ENCODE measurements at places on chromosomes 2 and 18.
A peak's percentile ranks its signal among the peaks of the same experiment; 100 is the strongest.

- no peak for DNase-seq
These were observed 142.7 kb downstream of the CDH20 start for GRCh38 chr18:61475931-61476330.

DNA sequence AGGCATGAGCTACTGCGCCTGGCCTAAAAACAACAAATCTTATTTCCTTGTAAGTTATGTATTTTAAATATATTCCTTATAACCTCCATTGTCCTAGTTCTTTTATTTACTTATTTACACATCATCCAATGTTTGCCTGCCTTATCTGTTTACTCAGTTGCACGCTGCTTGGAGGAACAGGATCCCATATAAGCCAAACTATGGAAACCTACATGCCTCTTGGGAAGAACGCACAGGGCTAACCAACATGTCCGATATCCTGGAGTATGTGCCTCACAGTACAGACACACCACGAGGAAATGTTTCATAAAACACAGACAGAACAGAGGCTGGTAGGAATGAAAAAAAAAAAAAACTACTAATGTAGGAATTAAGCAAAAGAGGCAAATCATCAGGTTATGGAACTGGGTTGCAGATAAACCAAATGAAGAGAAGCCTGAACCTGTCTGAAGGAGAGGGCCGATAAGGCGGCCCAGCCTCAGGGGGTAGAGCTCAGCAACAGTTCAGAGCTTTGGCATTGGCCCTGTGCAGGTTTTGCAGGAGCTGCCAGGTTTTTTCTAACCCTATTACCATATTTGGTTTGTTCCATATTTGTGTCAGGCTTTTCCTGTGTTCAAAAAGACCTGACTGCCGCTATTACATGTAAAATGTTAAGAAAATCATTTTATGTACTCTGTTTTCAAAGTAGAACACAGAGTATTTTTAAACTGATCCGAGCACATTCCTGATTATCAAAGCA, 19.9 kb upstream of the SP3 start:
- no peak for DNase-seq

DNA sequence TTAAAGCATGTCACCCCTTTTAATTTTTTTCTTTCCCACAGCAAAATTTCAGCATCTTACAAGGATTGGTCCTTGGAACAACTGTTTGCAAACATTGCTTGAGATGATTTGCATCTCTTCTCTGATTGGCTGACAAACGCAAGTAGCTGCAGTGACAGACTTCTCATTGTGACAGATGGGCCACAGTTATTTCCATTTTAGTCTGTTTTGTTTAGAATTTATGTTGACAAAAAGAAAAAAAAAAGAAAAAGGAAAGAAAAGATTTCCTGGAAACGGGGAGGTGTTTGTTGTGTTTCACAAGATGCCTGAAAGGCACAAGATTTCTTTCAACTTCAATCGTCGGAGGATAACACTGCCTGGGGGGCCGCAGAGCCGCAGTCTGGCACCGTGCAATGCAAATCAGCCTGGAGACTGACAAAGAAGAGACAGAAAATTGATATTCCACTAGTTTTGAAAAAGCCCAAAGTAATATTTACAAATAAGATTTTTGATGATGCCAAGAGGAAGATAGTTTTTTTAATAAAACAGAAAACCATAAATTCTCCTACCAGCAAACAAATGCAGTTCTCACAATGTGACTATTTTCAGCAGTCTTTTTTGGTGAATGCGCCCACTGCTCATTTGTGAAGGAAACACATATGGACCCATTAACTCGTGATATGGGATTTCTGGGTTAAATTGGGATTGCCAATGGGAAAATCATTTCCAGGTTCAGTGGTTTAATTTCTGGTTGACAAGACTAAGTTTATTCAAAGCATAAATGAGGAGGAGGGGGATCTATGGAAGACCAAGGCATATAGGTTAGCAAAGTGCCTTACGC, 296.2 kb upstream of the SMIM21 start:
- no peak for DNase-seq

DNA sequence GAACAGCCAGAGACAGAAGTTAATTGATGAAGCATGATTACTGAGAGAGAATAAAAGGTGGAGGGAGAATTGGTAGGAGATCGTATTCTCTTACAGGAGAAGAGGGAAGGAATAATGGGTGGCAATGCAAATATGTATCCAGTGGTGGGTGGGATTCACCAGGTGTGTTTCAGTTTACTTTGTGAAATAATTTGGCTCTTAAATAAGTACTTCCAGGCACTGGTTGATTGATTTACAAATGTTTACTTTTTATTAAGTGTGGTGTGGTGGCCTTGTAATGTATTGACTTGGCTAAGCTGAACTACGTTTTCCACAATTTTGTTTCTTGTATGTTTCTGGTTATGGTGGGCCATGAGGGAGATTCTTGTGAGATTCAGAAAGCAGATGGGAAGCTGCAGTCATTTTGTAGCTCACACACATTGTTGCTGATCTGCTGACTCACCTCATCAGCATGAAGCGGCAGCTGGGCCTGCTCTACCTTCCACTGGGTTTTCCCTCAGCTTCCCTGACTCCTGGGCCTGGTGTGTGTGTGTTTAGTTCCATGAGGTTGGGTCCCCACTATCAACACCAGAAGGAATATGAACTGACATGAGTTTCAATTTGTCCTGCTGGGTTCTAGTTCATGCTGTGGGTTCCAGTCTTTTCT, 32.6 kb downstream of the MYL12B start:
- DNase-seq, result no peak

- no peak for DNase-seq
These were observed 235.9 kb downstream of the DSEL start for GRCh38 chr18:67280486-67281242.

- no peak for DNase-seq
These were observed 111.9 kb downstream of the KCTD1 start for GRCh38 chr18:26436176-26437051.

DNA sequence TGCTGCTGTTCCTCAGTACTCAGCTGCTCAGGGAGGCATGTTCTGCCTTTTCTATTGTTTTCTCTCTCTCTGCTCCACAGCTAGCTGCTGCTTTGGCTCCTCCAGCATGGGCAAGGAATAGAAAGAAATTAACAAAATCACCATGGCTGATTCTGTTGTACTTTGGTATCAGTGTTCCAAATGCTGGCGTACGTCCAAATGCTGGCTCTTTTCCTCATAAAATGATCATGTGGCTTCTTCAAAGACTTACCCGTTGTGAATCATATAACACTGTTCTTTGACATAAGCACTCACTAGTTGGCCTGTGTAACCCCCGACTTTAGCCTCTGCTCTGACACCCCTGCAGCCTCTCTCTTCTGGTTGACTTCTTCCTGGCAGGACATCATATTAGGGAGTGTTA, 547.6 kb downstream of the CPS1 start:
- no peak for DNase-seq

- no peak for DNase-seq
These were observed 120.6 kb downstream of the NDUFA10 start for GRCh38 chr2:239904496-239904895.

GRCh38 chr2:6024229-6024628, 332.0 kb downstream of the SOX11 start:
- DNase-seq, result no peak

- DNase-seq, result no peak
These were observed 16.2 kb upstream of the ZCCHC2 start for GRCh38 chr18:62506495-62507143.

GRCh38 chr2:142286618-142287017, 155.8 kb upstream of the LRP1B start:
- no peak for DNase-seq

DNA sequence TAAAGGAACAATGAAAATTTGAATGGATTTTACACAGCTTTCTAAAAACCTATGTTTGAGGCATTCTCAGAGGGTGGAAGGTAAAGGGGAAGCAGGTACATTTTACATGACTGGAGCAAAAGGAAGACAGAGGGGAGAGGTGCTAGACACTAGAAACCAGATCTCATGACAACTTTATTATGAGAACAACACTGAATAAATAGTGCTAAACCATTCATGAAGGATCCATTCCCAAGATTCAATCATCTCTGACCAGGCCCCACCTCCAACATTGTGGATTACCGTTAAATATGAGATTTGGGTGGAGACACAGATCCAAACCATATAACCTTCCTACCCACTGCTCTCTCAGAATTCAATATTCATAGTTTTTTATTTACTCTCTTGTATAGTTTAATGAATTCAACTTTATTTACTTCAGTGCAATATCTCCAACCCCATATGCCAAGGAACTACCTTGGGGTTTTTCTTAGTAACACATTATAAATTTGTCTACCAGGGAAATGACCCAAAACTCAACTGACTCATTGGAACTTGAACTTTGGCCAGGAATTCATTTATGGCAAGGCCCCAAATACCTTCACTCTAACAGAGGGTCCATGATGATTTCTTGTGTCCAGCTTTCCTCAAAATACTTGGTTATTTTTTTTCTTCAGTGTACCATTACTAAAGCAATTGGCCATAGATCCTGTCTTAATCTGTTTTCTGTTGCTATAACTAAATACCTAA, 317.8 kb downstream of the GULP1 start:
- no peak for DNase-seq

DNA sequence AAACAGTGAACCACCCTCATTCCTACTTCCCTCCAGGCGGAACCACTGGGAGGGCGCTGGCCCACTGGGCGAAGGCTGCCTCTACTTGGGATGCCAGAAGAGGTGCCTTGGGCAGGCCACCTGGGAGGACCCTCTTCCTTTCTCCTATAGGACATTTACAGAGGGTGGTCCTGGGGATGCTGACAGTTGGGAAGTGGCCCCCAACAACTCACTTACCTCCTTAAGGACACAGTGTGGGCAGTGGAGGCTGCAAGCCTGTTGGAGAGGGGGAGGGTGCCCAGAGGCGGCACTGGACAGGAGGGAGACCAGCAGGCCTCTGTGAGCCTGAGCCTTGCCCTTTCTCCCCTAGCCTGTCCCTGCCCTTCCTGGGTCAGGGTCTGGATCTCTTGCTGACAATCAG, 346.4 kb upstream of the HS6ST1 start:
- no peak for DNase-seq

DNA sequence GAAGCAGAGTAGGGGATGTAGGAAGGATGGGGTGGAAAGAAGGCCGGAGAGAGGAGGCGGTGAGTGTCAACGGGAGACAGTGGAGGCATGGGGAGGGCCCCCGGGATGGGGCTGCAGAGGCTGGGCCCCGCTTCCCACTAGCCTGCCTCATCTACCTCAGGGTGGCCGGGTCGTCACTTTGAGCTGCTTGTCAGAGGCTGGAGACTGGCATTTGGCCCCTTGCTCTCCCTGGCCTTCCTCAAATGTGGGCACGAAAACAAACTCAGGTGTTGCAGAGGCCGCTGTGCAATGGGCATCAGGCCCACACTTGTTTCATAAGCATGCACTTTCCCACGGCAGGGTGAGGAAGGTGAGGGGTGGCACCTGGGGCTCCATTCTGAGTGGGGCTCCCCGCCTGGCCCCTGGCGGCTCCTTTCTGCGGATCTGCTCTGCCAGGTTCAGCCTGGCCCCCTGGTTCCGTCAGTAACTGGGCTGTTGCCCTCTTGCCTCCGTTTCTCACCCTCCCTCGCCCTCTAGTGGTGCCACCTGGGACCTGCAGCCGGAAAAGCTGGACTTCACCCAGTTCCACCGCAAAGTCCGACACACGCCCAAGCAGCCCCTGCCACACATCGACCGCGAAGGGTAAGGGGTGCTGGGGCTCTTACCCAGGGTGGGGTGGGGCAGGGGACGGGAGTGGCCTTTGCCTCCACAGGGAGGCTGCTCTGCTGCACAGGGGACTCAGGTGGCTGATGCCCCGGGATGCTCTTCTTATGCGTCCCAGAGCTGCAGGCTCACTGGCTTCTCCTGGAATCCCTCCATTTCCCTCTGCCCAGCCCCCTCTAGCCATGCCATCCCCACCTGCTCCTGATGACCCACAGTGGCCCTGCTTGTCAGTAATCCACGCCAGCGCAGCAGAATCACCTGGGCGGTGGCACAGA, 125.4 kb downstream of the CTIF start:
- DNase-seq, result peak; percentile 49

DNA sequence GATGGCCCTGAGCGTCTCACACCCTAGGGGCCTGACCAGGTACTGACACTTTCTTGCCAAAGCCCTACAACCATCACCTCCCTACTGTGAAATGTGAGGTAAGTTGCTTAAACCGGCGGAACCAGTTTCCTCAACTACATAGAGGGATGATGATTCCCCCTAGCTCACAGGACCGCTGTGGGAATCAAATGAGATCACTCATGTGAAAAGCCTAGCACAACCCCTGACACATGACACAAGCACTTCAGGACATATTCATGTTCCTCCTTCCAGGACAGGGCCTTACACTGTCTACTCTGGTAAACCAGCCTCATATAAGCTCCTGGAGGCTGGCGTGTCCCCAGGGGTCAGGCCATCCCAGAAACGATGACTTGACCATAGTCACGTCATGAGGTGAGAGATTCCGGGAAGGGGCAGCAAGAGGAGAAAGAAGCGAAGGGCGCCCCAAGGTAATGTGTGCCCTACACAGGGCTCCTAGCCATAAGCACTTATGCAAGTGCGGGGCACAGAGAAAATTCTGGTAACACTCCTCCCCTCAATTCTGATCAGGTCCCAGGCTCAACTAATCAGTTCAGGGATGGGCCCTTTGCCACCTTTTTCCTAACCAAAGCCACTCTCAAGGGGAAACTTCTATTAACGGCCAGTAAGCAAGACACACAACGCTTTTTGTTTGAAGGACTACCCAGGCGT, 49.5 kb downstream of the C2orf42 start:
- peak; percentile 71 for DNase-seq

DNA sequence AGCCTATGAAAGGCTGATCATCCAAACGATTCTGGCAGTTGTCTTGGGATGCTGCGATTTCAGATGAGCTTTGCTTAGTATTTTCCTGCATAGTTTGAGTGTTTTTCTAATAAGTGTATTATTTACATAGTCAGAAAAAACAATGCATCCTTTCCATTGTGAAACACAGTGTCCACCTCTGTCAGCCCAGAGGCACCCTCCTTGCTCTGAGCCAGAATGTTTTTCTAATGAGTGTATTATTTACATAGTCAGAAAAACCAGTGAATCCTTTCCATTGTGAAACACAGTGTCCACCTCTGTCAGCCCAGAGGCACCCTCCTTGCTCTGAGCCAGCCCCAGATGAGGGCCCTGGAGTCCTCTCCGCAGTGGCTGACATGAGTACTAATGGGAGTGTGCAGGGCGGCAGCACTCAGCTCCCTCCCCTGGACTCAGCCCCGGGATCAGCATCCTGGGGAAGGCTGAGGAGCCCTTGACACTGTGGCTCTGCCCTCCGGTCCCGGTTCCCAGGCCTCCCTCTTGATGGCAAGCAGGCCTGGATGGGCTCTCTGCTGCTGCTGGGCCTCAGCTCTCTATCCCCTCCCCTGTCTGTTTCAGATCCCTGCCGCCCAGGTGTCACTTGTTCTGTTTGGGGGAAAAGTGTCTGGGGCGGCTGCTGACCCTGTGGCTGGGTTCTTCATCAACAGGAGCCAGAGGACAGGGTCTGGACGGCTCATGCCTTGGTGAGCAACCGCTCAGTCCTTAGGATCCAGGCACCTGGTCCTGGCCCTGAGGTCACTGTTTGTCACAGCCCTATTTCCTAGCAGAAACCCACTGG, 5.9 kb downstream of the MFSD2B start:
- DNase-seq, result no peak

- DNase-seq, result peak; percentile 66
These were observed 1.3 kb downstream of the ZNF521 start for GRCh38 chr18:25350489-25351251.

- no peak for DNase-seq
These were observed 57.1 kb upstream of the CD28 start for GRCh38 chr2:203649176-203649814.

GRCh38 chr2:71559828-71560637, 106.7 kb downstream of the DYSF start:
- DNase-seq, result no peak

GRCh38 chr2:62424899-62425298, 81.1 kb downstream of the TMEM17 start:
- DNase-seq, result no peak

GRCh38 chr2:112757265-112757664, 7.1 kb downstream of the CKAP2L start:
- DNase-seq, result no peak

Measured in right lung (tissue), 10 donors.